ENCODE measurements at places on chromosomes 13 and 19.

- no peak for DNase-seq
These were observed 7.3 kb upstream of the DGKH start for GRCh38 chr13:42041011-42041683.

DNA sequence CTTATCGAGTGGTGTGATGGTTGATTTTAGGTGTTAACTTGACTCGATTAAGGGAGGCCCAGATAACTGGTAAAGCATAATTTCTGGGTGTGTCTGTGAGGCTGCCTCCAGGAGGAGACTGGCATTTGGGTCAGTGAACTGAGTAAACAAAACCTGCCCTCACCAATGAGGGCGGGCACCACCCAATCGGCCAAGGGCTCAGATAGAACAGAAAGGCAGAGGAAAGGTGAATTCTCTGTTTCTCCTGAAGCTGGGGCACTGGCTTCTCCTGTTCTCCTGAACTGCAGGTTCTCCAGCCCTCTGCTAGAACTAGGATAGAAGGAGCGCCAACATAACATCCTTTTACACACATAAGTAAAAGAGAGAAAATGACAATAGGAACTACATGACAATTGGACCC lies 35.1 kb downstream of the ESD start:
- no peak for DNase-seq

DNA sequence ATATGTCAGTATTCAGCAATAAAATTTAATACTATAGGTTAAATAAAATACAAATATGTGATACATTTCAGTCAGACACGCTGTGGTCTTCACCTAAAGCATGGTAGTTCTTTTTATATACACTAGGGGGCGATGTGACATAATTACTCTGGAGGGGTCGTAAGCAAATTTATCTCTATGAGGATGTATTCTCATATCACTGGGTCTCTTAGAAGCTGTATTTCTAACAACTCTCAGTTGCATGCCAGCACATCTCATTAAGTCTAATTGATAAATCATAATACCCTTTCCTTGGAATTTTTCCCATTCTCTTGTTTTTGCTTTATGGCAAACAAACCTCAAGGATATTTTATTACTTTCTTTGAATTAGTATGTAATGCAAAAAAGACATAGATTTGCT lies 3.9 kb upstream of the PCDH17 start:
- DNase-seq: no peak

DNA sequence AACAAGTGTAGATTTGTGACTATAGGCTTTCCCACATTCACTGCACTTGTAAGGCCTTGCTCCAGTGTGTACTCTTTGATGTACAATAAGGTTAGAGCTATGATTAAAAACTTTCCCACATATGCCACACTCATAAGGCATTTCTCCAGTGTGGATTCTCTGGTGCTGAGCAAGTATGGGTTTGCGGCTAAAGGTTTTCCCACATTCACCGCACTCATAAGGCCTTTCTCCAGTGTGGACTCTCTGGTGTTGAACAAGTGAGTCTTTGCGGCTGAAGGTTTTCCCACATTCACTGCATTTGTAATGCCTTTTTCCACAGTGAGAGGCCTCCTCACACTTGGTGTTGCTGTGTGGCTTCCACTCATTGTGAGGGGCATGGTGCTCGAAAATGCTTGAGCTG lies 3.7 kb downstream of the ZNF772 start:
- DNase-seq: no peak

GRCh38 chr19:2266183-2266993 lies 10.2 kb upstream of the JSRP1 start:
- peak; percentile 68 for DNase-seq

GRCh38 chr13:49975826-49976225 lies 21.0 kb upstream of the TRIM13 start:
- no peak for DNase-seq

DNA sequence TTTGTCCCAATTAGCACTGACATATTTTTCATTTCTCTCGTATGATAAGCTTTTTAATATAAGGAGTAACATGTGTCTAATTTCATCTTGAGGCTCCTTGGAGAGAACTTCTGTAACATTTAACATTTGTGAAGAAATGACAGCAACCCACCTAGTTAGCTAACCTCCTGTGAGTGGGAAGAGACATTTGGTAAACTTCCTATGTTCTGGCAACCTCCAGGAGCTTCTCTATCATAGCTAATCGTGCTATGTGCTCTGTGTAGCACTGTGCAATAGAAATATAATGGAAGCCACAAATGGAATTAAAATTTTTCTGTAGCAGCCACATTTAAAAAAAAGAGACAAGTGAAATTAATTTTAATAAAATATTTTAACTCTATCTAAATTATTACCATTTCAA lies 5.4 kb upstream of the OLFM4 start:
- no peak for DNase-seq

DNA sequence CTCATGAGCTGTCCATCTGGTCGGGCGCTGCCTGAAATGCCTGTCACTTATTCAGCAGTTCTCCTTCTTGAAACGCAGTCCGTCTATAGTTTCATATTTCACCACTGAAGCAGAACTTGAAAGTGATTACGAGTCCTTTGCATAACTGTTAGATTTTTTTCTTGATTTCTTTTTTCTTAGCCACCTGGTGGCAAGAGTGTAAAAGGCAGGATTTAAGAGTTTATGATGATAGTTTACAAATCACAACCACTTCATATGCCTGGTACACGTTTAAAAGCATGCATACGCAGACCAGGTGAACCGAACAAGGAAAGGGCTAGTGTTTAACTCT lies 45.8 kb downstream of the GGACT start:
- DNase-seq: peak; percentile 52

- DNase-seq: no peak
These were observed 8.5 kb upstream of the LSR start for GRCh38 chr19:35240327-35240726.

DNA sequence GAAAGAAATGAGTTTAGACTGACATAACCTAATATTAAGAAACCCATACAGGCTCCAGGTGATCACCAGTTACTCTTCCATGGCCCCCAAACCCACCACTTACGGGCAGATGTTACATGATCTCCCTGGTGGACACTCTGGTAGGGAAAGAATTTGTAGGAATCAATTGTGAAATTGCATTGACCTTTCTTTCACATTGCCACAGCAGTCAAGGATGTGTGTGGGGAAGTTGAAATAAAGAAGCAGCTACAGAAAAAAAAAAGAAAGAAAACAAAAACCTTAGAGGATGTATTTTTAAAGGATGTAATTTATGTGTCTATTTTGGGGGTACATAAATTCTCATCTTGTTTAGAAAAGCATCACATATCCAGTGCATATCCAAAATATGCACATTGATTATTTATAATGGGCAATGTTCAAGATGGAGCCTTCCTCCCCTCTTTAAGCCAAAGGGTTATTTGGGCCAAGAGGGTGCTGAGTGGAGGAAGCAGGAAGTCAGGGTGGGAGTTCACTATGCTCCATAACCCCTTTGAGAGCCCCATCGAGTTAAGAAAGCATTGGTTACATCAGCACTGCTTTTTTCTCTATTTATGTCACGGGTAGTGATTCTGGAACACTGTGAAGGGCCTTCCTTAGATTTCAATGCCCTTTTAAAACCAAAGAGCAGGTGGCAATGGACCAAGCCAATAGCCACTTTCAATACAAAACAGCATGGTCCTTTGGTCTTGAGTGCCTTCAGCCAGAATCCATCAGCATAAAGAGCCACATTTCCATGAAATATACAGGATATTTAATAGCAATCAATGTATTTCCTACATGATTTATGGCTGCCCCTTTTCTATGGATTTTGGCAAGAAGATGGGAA lies 169.6 kb downstream of the LACC1 start:
- no peak for DNase-seq

Measured in stromal cell of bone marrow (primary cell).